RKO (cell line): ENCODE measurements at places on chromosomes 4 and X.

DNA sequence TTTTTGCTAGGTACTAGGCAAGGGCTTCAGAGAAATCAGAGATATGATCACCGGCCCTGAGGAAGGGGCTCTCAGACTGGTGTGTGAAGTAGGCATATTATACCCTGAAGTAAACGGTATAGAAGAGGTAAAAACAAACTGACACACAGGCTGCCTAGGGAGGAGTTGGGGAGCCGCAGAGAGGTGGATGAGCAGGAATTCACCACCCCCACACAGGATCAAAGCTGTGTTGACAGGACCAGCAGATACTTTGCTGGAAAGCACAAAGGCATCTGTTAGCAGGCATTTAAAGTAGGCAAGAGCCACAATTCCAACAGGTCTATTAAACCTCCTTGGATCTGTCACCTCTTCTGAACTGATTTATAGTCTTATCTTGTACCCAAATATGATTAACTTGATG lies 71.8 kb upstream of the GPR34 start:
- DNase-seq = no peak

- DNase-seq = no peak
These were observed 4.1 kb upstream of the RS1 start for GRCh38 chrX:18676050-18676449.

DNA sequence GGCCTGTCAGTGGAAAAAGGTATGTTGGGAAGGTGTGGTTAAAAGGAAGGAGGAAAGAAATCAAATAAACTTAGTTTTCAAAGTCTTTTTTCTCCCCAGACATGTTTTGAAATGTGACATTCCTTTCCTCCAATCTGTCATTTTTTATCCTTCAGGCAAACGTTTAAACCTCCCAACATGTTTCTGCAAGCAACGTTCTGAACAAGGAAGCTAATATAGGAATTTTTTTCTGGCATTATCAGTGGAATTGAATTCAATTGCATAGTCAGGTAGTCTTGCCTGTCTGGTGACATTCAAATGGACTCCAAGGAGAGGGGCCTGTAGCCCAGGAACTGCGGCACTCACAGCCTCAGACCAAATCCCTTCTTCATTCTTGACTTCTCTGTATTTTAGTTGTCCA lies 30.0 kb upstream of the RASSF6 start:
- DNase-seq = no peak

DNA sequence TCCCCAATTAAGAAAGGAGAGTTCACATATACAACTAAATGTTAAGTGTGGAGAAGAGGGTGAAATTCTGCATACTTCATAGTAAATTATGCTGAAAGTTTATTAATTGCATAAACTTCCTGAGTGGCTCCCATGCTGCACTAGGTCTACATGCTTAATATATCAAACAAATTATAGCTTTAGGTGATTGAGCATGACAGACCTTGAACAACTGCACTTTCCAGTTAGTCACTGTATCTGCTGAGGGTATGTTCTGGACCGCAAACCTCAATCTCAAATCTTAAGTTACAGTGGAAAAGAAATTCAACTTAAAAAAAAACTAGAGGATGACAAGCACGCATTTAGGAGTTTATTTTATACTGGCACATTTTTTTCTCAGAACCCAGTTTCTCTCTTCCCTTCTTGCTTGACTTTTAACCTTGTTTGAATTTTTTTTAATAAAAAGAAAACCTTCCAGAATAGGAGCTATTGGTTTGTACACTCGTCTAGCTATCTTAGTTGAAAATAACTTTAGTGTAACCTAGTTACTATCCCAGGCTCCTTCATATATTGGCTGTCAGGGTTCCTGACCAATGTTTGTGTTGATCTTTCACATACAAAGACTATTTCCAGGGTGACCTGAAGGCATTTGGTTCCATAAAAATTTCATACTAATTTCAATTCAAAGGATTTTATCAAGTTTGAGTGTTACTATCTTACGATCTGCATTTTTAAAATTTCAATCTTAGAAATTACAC lies 10.2 kb upstream of the FAM120C start:
- no peak for DNase-seq

- DNase-seq = no peak
These were observed 168.9 kb downstream of the BCOR start for GRCh38 chrX:39928704-39929378.

- DNase-seq = peak; percentile 34
These were observed 1.7 kb downstream of the CNOT6L start for GRCh38 chr4:77817304-77818072.

- no peak for DNase-seq
These were observed 26.1 kb downstream of the RNF4 start for GRCh38 chr4:2494992-2495391.

GRCh38 chr4:118325431-118325830 lies 27.4 kb downstream of the PRSS12 start:
- DNase-seq = no peak

- no peak for DNase-seq
These were observed at the start of gene PRAF2 for GRCh38 chrX:49073601-49074575. PRAF2 (minus strand) TSS chrX:49074002; CDS start chrX:49073987, 15 bp downstream.

DNA sequence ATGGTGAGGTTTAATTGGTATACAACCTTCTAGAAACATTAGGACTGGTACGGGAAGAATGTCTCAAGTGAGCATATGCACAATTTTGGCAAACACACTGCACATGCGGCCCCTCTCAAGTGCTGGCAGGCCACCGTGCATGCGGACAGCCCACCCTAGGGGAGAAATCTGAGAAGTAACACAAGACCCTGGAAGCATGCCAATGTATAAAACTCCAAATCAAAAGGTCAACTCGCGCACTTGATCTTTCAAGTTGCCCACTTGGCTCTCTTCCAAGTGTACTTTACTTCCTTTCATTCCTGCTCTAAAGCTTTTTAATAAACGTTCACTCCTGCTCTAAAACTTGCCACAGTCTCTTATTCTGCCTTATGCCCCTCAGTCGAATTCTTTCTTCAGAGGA lies 488.3 kb downstream of the CFAP47 start:
- no peak for DNase-seq

DNA sequence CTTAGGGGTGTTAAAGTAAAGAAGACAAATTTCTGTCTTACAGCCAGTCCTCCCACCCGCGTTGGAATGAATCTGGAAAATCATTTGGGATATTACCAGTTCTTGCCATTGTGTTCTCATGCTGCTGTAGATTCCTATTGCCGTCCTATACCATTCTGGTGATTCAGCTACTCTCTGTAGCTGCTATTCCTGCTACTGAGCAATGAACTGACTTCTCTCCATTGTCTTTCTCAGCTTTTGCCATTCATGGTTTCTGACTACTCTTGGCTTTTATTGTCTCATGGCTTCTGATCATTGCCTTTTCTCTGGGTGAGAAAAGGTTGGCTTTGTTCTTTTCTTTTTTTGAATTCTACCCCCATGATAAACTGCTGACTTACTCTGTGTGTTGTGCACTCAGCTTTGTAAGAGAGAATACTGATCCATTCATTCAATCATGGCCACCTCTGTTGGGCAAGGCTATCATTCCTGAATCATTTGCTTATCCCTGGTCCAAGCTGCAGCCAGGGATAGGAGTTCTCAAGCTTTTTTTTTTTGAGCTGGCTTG lies 27.7 kb upstream of the METAP1 start:
- no peak for DNase-seq

GRCh38 chr4:151860561-151861093 lies 99.8 kb upstream of the GATB start:
- DNase-seq = no peak

DNA sequence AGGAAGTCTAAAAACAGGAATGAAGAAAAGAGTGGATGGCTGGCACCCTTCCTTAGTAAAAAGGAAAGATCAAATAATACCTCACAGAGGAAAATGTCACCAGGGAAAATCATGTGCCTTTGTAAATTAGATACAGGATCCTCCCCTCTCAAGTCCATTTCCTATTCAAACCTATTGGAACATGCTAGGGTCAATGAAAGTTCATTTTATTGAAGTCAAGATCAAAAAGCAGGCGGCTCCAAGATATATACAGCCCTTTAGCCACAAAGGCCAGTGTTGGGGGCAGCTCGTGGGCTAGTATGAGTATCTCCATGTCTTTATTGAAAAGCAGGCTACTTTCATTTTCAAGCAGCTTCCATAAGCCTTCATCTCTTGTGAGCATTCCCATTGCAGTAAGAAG lies 141.1 kb downstream of the QDPR start:
- no peak for DNase-seq

- DNase-seq = no peak
These were observed 2.1 kb downstream of the SASH3 start for GRCh38 chrX:129781680-129782495.

DNA sequence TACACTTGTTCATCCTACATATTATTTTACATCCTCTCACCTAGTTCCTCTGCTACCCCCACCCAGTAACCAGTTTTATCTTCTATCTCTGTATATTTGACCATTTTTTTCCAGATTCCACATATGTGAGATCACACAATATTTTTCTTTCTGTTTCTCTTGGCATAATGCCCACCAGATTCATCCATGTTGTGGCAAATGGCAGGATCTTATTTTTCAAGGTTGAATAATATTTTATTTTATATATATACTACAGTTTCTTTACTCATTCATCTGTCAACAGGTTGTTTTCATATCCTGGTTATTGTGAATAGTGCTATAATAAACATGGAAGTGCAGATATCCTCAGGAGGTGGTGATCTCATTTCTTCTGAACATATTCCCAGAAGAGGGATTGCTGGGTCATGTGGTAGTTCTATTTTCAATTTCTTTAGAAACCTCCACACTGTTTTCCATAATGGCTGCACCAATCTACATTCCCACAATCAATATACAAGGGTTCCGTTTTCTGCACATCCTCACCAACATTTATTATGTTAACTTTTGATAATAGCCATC lies 48.2 kb downstream of the THAP9 start:
- no peak for DNase-seq

DNA sequence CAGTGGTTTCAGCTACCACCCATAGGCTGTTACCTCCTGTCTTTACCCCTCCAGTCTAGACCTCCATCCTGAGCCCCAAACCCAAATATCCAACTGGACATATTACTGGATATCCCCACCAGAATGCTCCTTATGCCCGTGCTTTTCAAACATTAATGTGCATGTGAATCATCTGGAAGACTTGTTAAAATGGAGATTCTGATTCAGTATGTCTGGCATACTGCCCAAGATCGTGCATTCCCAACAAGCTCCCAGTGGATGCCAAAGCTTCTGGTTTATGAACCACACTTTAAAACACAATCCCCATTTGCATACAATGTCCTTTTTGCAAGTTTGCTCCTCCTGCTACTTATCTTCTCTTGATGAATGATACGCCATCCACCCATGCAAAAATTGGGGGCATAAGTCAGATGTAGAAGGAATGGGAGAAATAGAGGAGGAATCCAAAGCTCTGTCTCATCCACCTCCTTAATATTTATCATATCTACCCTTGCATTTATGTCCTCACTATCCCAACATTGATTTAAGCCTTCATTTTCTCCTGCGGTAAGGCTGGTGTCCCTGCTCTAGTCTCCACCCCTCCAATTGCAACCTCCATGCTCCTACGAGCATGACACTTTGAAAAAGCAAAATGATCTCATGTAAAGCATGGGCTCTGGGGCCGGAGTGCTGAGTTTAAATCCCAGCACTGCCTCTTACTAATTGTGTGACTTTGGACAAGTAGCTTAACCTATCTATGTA lies 7.4 kb upstream of the PGRMC1 start:
- peak; percentile 70 for DNase-seq

DNA sequence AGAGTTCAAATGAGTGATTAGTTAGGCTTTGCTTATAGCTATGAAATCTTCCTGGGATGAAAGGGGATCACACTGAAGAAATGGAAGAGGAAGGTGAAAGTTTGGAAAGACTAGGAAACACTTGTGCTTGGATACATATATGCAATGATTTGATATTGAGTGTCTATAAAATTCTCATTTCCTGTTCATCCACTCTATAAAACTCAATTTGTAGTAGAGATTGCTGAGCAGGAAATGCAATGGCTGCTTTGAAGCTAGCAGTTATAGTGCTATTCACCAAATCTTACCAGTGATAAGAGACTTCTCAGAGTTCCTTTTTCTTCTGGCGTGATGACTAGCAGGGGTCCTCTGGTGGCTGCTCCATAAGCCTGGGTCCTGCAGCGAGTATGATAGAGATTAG lies 128.1 kb upstream of the HPF1 start:
- no peak for DNase-seq

DNA sequence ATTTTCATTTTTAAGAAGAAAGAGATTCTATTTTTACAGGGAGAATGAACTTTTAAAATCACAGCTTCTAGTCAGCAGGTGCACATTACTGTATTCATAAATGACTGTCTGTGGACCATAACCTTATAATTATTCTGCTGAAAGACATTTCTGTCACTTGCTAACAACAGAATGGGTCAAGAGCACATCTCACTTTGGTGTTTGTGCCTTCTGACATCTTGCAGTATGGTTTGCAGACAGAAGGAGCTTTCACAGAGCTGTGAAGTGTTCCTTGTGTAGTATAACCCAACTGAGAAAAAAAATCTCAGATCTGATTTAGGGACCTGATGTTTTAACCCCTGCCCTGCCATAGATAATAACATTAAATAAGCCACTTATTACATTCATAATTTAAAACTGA lies 131.4 kb upstream of the CTSO start:
- DNase-seq = no peak

GRCh38 chrX:1591863-1592469 lies 562 bp downstream of the AKAP17A start:
- no peak for DNase-seq

- no peak for DNase-seq
These were observed 279.7 kb downstream of the CAMK2D start for GRCh38 chr4:113481820-113482219.

DNA sequence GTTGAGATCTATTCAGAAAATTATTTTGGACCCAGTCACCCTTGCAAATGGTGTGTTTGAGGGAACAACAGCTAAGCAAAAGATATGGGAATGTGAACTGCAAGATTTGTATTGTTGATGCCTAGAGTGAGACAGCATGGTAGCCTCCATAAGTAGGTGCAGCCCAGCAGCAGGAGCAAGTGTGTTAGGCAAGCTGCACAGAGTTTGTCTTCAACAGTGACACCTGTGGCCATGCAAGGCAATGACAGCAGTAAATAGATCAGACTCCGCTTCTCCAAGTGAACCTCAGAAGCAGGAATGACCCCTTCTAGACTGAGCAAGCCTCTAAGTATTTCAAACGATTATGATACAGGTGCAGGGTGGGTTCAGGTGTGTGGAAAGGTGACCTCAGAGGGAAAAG lies 133.4 kb upstream of the MSX1 start:
- peak; percentile 7 for DNase-seq

DNA sequence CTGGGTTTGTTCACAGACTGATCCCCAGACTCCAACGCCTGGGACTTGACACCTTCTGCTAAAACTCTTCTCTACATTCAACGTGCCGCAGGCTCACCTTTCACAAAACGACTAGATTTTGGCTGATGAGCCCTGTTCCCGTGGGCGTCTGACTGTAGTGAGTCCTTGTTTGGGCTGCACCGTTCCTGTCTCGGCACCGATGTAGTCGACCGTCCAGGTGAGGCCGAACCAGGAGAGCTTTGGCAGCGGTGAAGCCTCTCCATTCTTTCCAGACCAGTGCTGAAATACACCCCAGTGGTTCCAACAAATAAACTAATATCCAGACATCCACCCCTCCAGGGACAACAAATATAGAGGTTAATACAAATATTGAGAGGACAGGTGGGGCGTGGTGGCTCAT lies 45.0 kb upstream of the TLR3 start:
- DNase-seq = no peak
